ENCODE measurements at places on chromosomes 13 and 19.

- no peak for DNase-seq
Measured at GRCh38 chr19:47631681-47632446, 22.9 kb downstream of the BICRA start.

GRCh38 chr19:37077501-37077933 is 716 bp upstream of the ZNF420 start:
- no peak for DNase-seq

GRCh38 chr19:32287811-32288227 is 57.6 kb upstream of the ZNF507 start:
- peak; percentile 69 for DNase-seq

DNA sequence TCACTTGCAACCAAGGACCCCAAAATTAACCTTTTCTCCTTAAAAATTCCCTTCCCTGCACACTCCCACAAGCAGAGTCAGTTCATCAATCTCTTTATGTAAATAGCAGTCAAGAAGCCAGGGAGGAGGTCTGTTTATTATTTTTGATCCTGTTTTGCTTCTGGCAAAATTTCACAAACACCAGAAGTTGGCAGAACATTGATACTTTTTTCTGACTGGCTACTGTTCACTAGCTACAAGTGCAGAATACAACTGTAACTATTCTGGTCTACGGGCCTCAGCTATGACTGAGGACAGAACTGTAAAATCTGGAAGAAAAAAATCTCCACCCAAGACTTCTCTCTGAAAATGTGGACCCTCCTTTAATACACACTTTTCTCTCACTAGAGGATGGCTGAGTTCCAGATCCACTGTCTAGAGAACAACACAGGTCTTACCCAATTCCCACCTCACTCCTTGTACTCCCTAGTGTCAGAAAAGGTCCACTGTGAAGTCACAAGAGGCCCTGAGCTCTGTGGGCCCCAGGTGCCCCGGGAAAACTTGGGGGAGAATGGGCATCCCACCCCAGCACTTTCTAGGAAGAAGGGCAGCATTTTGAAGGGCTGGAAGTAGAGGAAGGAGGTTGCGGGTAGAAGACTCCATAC is 14.5 kb downstream of the STARD13 start:
- no peak for DNase-seq

- DNase-seq: no peak
Measured at GRCh38 chr19:30437869-30438268, 65.7 kb downstream of the ZNF536 start.

GRCh38 chr19:2394054-2394441 is 33.3 kb downstream of the TIMM13 start:
- DNase-seq: no peak

GRCh38 chr13:65965501-65965900 is 1264.6 kb downstream of the PCDH9 start:
- no peak for DNase-seq

DNA sequence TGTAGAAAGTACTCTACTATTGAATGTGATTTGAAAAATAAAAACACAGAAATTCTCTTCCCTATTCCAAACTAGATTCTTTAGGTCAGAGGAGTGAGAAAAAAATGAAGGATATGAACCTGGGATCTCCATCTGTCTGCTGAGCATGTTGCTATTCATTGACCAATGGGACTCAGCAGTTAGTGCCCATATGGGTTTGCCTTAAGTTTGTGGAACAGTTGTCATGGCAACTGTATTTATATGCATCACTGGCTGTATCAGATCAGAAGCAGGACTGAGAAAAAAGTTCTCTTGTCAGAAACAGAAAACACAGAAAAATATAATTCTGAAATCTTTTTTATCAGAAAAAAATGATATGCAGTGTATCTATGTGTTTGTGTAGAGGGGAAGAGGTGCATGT is 73.3 kb upstream of the ATXN8OS start:
- DNase-seq: no peak

- peak; percentile 37 for DNase-seq
Measured at GRCh38 chr19:1884719-1885334, 469 bp downstream of the ABHD17A start.

DNA sequence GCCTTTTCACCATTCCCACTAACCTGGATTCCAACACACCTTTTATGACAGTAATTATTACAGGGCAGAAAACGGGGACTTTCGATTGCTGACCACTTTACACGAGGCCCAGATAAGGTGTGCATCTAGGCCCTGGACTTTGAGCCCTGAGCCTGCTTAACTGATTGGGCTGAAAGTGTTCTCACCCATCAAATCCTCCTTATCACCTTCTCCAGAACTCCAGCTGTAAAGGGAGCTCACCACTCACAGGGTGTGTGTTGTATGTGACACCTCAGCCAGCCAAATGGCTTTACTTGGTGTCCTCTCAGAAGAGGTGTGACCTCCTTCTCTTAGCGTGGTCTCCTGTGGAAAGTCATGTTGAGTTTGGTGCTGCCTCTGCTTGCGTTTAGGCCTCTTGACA is 36.5 kb downstream of the SIPA1L3 start:
- DNase-seq: no peak

DNA sequence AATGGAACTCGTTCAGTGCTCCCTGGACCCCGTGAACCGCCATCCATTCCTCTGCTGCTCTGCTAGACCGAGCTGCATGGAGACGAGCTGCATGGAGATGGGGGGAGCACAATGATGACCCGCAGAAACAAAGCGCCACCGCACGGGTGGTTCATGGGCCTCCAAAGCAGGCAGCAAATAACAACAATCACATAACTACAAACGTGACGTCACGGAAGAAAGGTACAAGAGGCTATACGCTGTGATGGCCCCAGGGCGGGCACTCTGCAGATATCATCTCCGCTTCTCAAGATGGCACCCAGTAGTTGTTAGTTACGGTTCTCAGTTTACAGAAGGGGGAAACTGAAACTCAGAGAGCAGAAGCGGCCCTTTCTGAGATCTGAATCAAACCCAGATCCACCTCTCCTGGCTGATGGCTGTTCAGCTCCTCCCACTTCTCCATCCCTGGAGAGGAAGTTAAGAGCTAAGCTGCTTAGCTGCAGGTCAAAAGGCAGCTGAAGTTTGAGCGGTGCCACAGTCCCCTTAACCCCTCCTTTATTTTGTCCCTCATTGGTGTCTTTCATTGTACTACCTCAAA is 1.7 kb downstream of the ATP13A1 start:
- DNase-seq: no peak

DNA sequence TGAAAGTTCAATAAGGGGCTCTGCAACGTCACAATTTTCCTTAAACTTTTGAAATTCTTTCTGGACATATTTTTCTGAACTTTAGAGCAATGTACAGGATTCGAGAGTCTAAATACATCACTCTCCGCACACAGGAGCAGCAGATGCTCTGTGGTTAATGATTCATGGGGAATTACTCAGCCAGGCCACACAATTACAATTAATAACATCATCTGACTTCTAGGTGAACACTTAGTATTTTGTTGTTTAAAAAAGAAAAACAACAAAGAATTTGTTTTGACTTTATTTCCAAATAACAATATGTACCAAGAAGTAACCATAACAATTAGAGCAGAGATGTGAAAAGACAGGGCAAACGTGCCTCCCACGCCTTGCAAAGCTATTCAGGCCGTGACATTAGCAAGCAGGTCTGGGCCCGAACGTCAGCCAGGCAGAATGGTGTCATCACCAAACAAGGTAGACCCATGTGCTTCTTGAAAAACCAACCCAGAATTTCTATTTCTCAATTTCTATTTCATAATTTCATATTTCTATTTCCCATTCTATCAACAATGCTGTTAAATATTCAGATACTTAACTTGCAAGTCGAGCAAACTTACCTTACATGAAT is 236.3 kb downstream of the COL4A1 start:
- DNase-seq: no peak

DNA sequence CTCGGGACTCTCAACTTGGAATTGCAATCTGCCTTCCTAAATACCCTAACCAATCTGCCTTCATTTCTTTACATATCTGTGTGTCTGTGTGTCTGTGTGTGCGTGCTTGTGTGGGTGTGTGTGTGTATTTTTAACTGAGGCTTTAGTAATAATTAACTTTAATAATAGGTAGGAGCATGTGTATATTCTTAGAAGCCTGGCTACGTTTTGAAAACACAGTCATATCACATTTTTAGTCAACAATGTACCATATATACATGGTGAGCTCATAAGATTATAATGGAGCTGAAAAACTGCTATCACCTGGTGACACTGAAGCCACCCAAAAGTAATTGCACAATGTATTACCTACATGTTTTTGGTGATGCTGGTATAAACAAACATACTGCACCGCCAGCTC is 65.4 kb upstream of the ATXN8OS start:
- no peak for DNase-seq

- no peak for DNase-seq
Measured at GRCh38 chr13:73306688-73307087, 247.9 kb downstream of the KLF5 start.

- DNase-seq: no peak
Measured at GRCh38 chr13:61695147-61695546, 279.5 kb upstream of the PCDH20 start.

DNA sequence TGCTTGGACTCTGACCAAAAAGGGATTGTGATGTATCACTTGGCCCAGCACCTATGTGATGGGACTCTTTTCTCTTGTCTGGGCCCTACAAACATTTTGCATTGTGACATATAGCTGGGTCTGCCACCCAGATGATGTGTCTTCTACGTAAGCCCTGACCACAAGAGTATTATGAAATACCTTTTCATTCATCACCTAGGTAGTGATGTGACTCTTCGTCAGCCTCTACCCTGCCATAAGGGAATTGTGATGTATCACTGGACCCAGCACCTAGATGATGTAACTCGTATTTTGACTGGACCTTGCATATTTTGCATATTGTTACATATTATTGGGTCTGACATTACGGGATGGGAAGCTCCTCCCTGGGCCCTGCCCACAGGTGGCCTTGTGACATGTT is 29.7 kb upstream of the ZNF681 start:
- no peak for DNase-seq

- DNase-seq: no peak
Measured at GRCh38 chr19:43674183-43674582, 4.2 kb upstream of the PLAUR start.

DNA sequence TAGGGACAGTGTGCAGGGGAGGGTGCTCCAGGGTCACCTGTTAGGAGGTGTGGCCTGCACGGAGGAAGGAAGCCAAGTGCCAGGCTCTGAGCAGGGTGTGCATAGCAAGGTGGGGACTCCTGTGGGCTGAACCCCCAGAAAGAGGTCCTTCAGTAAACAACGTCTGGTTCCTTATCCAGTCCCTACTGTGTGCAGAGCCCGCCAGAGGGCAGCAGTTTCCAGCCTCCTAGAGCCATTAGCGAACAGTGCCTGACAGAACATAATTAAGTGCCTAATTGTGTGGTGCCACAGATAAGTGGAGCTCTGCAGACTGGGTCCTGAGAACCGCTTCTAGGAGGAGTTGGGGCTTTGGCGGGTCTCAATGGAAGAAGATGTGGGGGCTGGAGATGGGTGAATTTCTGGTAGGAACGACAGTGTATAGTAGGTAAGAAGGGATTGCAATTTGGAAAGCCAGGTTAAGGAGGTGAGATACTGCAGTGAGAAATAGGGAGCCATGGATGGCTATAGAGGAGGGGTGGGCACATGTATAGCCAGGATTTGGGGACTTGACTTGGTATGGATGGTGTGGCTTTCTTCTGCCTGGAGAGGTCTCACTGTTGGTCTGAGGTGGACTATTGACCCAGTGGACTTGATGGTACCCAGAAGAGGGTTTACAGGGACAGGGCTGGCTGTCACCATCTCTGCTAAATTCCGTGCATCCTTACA is 323.1 kb downstream of the ZNF536 start:
- peak; percentile 40 for DNase-seq

DNA sequence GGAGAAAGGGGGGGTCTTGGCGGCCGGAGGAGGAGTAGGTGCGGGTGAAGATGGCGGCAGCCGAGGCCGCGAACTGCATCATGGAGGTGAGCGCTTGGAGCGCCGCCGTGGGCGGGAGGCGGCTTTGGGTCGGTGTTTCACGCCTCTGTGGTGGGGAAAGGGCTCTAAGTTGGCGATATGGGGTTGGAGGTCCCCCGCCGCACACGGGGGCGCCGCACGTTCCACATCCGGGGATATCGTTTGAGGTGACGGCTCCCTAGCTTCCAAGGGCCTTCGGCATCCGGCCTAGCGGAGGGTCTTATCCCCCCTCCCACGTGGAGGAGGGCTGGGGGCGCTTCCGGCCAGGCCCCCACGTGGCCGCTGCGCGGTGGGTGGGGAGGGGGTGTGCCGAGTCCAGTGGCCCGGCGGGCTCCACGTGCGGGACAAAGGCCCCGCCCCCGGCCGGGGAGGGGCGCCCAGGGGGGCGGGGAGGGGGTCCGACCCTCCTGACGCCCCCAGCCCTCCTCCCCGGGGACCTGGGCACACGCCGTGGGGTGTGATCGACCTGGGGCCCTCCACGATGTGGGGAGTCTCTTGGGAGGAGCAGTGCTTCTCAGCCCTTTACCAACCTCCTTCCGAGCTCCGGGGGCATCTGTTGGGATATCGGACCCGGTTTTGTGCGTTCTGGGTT is at the start of gene PRMT1:
PRMT1 (plus strand) TSS at position 41 of the 670 bp plus-strand sequence; CDS start at position 51, 10 bp downstream.
- peak; percentile 69 for DNase-seq

DNA sequence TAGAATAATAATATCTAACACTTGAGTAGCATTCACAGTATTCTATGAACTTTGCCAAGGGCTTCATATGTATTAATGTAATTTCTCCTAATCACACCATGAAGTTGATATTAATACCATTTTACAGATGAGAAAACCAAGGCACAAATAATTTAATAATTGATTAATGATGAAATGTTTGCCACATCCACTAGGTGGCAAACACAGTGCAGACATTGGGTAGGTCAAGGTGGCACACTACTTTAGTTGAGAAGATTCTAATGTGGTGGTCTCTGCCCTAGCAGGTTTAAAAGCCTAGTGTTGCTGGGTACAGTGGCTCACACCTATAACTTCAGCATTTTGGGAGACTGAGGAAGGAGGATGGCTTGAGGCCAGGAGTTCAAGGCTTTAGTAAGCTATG is 412.4 kb downstream of the SUCLA2 start:
- DNase-seq: no peak

DNA sequence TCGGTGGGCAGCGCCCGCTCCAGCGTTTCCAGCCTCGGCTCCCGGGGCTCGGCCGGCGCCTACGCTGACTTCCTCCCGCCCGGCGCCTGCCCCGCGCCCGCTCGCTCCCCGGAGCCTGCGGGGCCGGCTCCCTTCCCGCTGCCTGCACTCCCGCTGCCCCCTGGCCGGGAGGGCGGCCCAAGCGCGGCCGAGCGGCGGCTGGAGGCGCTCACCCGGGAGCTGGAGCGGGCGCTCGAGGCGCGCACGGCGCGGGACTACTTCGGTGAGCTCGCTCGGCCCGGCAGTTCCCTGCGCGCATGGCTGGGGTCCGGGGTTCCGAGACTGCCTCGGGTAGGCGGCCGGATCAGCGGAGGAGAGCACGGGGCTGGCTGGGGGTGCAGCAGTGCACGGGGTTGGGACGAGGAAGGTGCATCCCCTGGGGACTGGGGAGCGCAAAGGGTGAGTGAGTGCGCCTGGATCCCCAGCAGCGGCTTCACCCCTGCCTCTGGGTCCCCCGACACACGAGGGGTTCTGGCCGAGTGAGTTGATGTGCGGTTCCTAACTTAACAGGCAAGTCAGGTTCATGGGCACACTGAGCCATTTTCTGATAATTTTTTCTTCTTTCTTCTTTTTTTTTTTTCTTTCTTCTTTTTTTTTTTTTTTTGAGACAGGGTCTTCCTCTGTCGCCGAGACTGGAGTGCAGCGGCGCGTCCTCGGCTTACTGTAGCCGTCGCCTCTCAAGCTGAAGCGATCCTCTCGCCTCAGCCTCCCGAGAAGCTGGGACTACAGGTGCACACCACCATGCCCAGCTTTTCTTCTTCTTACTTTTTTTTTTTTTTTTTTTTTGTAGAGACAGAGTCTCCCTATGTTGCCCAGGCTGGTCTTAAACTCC is 1.1 kb downstream of the WTIP start:
- peak; percentile 70 for DNase-seq

GRCh38 chr19:5880604-5881078 is 10.3 kb upstream of the FUT5 start:
- peak; percentile 44 for DNase-seq

Data from nephron progenitor cell (in vitro differentiated cells).